ENCODE measurements at places on chromosomes 7 and 10.
A peak's percentile ranks its signal among the peaks of the same experiment; 100 is the strongest.

DNA sequence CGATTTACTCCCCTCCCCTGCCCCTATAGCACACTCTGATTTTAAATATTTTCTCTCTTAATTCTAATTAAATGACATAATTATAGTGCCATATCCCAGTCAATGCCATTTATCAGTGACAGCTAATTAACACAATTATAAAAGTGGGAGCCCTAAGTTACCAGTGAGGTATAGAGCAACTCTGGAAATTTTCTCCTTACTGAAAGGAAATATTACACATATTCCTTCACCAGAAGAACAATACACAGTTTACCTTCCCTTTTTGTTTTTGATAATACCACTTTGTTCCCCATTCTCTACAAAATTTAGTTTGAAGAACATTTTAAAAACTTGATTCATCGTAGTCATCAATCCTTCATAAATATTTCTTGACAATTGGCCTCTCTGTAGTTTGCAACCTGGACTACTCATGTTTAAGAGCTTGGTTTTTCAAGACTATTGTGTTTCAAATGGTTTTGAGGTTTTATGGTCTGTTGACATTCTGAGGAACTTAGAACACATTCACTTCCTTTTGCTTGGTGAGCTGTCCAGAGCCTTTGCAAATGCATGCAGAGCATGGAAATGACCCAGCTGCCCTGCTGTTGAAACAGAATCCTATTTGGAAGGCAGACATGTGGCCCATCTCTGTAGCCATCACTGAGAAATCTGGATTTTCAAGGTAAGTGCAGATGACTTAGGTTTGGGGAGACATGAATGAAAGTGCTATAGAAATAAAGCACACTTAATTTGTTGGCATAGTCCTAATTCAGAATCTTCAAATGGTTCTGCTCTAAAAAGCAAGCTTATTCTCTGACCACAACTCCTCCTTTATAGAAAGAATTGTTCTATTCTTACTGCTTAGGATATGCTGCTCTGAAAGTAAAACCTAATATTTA is at the start of gene GPR141:
Gene GPR141, plus strand, starts transcription at position 521 of the 875 bp plus-strand sequence. CDS start 56,628 bp downstream, outside the sequence.
- DNase-seq = peak; percentile 62

- no peak for DNase-seq
These were observed 50.8 kb upstream of the BTRC start for GRCh38 chr10:101303087-101303703.

GRCh38 chr10:96512524-96513304 is 1.0 kb downstream of the TLL2 start:
- DNase-seq = peak; percentile 1

DNA sequence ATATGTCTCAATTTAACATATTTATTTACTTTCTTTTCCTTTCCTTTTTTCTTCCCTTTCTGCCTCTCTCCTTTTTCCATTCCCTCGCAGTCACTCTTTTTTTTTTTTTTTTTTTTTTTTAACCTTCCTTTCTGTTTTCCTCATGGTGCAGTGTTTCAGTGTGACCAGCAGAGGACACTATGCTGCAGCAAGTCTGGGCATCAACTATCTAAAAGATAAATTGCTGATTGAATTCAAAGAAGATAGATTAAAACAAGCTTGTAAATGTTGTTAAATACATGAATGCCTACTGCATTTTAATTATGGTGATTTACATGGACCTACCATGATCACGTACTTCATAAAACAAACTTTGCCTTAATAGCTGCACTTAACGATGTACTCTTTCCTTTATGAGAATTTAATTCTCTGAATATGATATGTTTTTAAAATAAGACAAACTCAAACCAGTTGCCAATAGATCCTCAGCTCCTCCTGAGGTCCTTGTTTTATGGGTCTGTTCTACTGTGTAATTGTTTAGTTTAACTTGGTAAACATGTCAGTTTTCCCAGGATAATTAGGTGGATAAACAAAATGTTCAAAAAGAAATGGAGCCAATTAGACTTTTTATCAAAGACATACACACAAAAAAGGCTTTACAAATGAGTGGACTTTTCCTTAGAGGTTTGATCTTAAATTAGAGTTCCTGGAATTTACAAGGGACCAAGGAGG is 101.0 kb upstream of the AGR3 start:
- DNase-seq = peak; percentile 17

DNA sequence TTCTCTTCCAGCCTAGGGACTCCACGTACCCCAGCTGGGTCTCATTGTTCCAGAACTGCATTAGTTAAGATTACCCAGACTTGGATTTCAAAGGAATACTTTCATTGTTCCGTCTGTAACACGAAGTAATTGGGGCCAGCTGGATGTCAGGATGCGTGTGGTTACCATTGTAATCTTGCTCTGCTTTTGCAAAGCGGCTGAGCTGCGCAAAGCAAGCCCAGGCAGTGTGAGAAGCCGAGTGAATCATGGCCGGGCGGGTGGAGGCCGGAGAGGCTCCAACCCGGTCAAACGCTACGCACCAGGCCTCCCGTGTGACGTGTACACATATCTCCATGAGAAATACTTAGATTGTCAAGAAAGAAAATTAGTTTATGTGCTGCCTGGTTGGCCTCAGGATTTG is 21.0 kb downstream of the LRRC17 start:
- no peak for DNase-seq

GRCh38 chr10:111107023-111107422 is 30.2 kb downstream of the ADRA2A start:
- no peak for DNase-seq

DNA sequence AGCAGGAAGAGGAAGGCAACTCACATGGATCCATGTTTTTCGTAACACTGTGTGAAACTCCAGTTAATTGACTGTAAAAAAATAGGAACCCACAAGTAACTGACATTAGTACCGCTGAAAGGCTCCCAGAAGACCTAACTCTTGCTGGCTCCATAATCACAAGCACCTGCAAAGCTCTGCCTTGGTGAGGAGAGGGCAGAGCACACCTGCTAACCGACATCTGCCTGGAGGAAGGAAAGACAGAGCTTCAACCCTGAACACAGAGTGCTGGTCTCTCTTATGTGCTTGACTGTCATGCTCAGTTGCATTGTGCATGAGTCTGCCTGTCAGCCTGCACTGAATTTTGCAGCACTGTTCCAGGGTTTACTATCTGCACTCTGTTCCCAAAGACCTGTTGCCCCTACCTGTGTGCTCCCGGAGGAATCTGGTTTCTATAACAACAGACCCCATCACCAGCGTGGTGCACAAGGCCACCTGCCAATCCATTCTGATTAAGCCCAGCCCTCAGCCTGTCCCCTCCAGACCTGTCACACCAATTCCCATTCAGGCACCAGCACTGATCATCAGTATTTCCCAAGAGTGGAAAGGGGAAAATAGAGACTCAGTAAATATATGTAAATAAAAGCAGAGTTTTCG is 63.1 kb upstream of the ANKRD1 start:
- no peak for DNase-seq

DNA sequence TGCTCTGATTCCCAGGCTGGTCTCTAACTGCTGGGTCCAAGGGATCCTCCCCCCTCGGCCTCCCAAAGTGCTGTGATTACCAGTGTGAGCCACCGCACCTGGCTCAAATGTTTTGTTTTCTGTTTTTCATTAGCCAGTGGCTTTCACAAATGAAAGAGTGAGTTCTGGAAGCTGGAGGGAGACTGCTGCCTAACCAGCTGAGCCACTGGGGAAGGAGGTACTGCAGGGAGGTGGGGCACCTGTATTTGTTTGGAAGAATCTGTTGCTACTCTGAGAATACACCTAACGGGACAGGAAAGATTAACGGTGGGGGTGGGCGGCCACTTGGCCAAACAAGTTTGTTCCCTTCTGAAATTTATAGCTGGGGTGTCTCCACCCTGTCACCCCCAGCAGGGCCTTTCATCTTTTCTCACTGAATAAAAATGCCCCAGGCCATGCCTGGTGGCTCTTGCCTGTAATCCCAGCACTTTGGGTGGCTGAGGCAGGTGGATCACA is 4.7 kb downstream of the STOX1 start:
- no peak for DNase-seq

DNA sequence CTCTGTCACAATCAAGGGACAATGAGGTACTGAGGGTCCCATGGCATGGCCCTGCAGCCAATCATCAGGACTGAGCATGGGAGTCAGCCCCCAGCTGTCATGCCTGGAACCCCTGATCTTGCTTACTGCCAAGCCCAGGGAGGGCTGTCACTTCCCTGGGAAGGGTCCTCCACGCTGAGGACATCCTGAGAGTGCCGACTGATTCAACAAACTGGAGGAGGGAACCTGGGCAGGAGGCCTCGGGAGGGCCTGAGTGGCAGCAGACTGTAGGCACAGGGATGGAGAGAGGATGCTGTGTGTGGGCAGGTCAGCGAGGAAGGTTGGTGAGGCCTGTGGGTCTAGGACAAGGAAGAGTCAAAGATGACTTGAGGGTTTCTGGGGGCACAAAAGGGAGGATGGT is 154.3 kb downstream of the ZNF248 start:
- no peak for DNase-seq

GRCh38 chr10:24080207-24080606 is 128.7 kb upstream of the KIAA1217 start:
- no peak for DNase-seq

DNA sequence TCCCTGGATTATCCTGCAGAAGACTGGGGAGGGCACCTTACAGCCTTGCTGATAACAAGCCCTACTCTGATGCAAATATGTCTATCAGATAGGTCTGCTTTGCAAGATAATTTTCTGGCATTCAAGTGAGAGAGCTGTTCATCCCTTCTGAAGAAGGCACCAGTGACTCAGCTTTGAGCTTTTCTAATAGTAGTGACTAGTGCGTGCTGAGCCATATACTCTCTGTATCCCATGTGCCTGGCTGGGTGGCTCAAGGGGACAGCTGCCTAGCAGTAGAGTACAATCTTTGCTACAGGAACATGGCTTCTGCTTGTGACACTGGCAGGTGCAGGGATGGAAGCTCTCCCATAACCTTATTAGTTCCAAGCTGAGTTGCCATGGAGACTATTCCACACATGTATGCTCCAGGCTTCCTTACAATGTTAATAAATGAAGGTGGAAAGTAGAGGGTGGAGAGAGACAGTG is 35.0 kb upstream of the ABCB4 start:
- DNase-seq = no peak

- no peak for DNase-seq
These were observed 394.8 kb downstream of the KIF20B start for GRCh38 chr10:90096196-90096595.

DNA sequence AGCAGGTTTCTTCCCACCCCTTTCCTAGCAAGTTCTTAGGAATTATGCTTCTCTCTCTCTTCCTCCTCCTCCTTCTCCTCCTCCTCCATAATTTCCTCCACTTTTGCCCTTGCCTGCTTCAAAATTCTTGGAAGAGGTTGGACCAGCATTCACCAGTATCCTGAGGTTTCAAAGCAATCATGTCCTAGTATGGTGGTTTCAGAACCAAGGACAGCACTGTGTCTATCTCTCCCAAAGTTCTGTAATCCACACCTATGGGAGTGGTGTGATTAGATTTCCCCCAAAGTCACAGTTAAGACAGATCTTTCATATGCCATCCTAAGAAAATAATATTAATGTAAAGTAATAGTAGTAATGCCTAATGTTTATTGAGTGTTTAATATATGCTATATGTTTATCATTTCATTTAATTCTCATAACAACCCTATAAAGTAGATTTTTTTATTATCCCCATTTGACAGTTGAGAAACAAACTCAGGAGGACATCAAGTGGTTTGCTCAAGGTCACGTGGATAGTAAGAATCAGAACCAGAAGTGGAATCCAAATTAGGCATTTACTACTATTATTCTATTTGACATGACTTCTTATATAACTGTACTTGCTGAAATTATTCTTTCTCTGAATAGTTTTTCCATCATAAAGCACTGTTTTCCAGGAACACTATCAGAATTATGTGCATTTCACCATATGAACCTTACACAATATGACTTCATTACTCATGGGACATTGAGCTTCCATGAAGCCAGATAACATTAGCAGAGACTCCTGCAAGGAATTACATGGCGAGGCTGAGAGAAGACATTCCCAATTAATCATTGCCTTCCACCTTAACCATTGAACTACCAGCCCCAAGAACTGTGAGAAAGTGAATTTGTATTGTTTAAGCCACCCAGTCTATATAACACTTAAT is 91.4 kb downstream of the IPMK start:
- DNase-seq = no peak

DNA sequence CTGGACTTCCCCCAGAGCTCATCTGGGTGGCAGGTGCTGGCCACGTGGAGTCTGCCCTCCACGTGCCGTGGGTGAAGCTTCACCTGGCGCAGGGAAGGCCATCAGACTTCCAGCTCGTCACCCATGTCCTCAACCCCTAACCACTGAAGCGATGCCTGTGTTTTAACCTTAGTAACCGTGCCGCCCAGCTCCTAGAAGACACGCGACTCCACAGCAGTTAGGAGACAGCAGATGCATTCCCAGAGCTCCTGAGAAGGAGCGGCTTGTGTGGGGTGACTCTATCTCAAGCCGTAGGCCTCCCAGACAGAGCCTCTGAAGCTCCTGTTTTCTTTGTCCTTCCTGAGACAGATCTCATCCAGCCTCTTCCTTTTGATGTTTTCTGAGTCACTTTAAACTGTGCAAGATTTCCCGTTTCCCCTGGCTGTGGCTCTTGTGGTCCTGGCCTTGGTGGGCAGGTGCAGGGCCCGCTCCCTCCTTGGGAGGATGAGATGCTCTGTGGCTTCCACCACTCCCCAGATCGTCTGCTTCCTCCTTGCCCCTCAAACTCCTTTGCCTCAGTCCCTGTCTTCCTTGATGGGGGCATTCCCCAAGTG is 41.4 kb upstream of the AP5Z1 start:
- DNase-seq = no peak

GRCh38 chr7:20107582-20107981 is 109.6 kb downstream of the MACC1 start:
- no peak for DNase-seq

- DNase-seq = no peak
These were observed 8.2 kb downstream of the IMMP2L start for GRCh38 chr7:111554086-111554485.

DNA sequence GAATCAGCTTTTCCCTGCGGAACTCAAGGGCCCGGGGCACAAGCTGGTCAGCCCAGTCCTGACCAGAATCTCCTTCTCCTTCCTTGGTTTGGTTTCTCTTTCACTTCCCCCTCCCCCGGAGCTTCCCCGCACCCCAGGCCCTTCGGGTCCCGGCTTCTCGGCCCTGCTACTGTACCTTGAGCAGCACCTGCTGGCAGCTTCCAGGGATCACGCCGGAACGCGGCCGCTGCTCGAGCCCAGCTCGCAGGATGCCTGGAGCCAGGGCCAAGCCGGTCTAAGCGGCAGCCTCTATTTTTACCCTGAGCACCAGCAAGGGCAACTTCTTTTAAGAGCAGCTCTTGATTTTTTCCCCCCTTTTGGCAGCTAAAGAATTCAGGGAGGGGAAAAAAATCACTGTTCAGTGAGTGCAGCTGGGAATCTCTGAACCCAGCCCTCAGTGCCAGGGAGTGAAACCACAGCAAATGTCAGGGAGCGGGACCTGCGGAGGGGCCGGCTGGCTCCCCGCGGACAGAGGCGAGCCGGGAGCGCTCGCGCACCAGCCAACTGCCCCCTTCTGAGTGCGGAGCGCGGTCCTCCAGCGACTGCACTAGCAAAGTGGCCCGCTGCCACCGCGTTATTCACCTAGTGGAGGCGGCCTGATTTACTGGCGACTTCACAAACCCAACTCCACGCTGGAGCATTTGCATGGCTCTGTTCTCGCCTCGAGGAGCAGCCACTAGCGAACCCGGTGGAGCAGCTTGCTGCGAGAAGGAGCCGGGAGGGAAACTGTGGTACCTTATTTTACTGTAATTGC is 2.4 kb upstream of the INHBA start:
- peak; percentile 71 for DNase-seq
